NCI-H526 treated with DMSO at 0.1 percent for 48 hours (cell line): ENCODE measurements at places on chromosomes 5 and 9.
A peak's percentile ranks its signal among the peaks of the same experiment; 100 is the strongest.

GRCh38 chr9:18268381-18268780, 205.6 kb upstream of the ADAMTSL1 start:
- no peak for DNase-seq

- DNase-seq, result no peak
These were observed 495.2 kb downstream of the TLE4 start for GRCh38 chr9:80066931-80067330.

DNA sequence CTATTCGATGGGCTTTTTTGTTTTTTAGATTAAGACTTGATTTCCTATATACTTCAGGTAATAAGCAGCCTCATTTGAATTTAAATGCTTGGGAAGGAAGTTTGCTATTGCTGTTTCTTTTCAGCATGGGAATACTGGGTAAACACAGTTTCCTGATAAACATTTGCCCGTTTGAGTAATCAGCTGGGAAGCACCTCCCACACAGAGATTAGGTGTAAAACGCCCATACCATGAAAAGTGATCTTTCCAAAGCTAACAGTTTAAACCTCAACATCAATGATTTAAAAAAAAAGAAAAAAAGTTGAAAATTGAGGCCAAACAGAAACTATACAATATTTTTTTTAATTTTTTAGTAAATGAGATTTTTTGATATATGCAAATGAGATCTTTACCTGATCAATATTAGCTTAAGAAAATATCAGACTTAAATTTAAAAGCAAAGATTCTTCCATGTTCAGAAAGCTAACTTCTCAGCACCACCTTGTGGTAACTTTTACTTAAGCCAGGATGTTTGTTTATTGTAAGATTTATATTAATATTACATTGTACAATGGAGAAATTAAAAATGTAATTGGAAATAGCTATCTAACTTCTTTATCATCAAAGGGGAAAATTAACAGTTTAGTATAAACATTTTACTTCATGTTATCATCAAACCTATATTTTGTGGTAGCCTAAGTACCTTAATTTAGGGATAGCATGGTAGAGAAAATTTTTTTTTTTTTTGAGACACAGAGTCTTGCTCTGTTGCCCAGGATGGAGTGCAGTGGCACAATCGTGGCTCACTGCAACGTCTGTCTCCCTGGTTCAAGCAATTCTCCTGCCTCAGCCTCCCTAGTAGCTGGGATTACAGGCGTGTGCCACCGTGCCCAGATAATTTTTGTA, 39.8 kb downstream of the F2RL2 start:
- DNase-seq, result no peak

DNA sequence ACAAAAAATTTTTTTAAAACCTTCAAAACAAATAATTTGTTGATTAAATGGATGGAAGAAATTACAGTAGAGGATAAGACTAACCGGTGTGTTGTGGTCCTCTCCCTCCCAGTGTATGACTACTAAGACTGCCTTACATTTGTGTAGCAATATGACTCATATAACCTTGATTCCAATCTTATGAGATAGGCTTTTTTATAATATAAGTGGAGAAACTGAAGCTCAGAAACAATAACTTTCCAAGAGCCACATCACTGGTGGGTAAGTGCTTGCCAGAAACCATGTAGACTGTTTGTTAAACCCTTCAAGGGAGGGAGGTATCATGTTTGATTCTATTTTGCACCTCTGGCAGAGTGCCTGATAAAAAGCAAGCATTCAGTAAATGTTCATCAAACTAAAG, 47.5 kb downstream of the NLN start:
- no peak for DNase-seq

- no peak for DNase-seq
These were observed 9.3 kb downstream of the PHF2 start for GRCh38 chr9:93585695-93586094.

GRCh38 chr9:134681061-134681661, 39.6 kb downstream of the COL5A1 start:
- DNase-seq, result no peak

GRCh38 chr5:78757269-78758053, 108.9 kb upstream of the LHFPL2 start:
- no peak for DNase-seq

- no peak for DNase-seq
These were observed 695 bp upstream of the NDFIP1 start for GRCh38 chr5:142107736-142108431.

DNA sequence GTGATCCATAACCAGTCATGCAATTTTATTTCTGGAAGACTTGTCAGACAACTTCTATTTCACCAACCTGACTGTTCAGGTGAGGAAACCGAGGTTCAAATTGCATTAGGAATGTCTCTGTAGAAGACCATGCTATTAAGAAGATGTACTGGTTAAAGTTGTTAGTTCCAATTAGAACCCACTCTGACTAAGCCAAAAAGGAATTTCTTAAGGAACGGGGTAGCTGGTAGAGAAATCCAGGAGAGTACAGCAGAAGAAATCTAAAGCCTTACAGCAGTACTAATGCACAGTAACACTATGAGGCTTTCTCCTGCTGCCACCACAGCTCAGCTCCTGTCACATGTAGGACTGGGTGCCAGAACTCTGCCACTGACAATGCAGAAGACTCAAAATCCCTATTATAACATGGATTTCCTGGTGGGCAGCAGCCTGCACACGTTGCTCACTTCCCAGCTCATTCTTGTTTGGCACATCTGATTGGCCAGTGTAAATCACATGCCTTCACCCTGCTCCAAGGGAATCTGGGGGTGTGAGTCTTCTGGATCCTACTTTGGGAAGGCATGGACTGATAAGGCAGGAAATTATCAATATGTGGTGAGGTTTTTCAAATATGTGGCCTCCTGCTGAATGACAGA, 37.1 kb downstream of the CAST start:
- no peak for DNase-seq

- no peak for DNase-seq
These were observed 186.1 kb upstream of the PRLR start for GRCh38 chr5:35416217-35416988.

GRCh38 chr9:36928670-36929349, 105.3 kb downstream of the PAX5 start:
- DNase-seq, result peak; percentile 55

- no peak for DNase-seq
These were observed 113.4 kb upstream of the CNTLN start for GRCh38 chr9:17021387-17021970.

GRCh38 chr9:137671721-137672120, 52.9 kb downstream of the EHMT1 start:
- no peak for DNase-seq

DNA sequence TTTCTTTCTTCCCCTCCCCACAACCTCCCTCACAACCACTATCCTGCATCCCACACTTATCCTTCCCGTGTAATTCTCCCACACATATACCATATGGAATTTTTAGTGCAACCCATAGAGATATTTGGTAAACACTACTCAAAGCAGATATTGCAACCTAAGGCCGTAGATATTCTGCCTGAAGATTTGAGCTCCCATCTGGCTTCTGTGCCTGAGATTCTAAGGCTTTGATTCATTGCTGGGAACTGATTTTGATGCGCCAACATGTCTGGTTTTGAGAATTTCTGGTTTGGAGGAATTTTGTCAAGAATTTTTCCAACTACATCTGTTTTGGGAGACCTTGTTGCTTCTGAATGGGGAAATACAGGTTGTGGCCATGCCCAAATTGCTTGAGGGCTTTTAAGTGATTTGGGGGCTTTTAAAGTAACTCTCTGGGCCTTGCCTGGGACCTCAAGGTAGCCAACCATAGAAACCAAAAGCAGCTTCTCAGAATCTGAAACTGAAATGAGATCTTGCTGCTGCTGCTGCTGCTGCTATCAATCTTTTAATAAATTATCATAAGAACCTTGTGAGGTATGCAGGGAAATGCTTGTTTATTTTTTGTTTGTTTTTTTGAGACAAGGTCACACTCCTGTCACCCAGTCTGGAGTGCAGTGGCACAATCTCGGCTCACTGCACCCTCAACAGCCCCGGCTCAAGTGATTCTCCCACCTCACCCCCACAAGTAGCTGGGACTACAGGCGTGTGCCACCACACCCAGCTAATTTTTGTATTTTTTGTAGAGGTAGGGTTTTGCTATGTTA, 36.2 kb downstream of the PLAC8L1 start:
- no peak for DNase-seq

- DNase-seq, result no peak
These were observed 42.3 kb downstream of the COL23A1 start for GRCh38 chr5:178547753-178548415.

GRCh38 chr5:40653221-40654022, 26.3 kb upstream of the PTGER4 start:
- no peak for DNase-seq

DNA sequence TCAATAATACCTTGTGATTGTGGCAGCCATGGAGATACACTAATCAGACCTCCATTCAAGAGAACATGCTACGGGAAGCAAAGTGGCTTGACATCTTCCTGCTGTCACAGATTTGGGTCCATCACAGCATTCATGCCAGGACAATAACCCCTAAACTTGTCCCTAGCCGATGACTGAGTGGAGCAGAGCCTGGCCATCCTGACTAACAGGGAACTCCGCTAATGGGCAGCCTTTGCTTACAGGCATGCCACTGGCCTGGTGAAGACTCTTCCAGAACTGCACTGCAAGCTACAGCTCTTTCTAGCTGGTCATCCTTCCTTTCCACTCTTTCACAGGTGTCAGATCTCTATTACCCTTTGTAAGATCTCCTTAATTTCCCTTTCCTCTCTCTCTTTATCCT, 16.0 kb downstream of the FAM174A start:
- DNase-seq, result no peak

DNA sequence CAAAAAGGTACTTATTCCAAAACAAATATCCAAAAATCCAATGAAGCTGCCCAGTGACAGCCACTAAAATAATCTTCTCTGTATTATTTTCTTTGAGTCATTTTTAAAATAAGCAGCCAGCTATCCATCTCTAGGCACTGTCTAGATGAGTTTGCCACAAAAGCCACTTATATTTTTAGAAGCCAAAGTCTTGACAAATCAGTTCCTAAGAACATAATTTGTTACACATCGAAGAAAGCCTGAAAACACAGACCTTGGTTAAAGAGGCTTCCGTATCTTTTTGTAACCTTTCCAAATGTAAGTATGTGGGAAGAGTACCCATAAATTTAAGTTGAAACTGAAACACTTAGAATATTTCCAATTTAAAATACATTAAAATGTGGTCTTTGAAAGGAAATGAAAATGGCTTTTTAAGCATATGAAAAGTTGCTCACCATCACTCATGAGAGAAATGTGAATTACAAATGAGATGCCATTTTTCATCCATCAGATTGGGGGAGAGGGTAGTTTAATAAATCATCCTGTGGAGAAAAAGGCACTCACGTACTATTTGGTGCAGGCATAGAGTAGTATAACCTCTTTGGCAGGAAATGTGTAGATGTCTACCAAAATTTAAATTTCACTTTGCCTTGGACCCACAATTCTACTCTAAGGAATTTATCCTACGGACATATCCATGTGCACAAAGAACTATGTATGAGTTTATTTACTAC, 180.4 kb downstream of the MLLT3 start:
- DNase-seq, result no peak
